ENCODE measurements at places on chromosomes 2 and 18. TPM values are rescaled to one million over a fixed set of nuclear protein-coding genes. Genes with fewer than 3 reads are reported as not detected.

Gene GPAT2
- total RNA-seq: 11.7 TPM

DNA sequence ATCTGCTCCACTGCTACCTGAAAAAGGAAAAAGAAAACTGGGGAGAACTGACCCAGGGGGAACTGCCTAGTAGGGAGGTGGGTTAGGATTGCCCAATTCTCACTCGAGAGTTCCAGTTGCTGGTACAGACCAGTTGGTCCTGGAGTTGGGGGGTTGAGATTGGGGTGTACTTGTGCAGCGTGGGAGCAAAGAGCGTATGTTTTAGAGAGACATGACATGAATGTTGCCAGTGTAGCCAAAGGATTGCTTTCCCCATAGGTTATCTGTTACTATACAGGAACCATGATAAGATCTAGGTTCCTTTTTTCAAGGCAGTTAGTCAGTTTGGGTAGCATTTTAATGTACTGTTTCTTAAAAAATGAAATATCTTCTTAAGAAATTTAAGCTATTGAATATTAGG is 68.6 kb downstream of the APLF start:
- DNase-seq: no peak

DNA sequence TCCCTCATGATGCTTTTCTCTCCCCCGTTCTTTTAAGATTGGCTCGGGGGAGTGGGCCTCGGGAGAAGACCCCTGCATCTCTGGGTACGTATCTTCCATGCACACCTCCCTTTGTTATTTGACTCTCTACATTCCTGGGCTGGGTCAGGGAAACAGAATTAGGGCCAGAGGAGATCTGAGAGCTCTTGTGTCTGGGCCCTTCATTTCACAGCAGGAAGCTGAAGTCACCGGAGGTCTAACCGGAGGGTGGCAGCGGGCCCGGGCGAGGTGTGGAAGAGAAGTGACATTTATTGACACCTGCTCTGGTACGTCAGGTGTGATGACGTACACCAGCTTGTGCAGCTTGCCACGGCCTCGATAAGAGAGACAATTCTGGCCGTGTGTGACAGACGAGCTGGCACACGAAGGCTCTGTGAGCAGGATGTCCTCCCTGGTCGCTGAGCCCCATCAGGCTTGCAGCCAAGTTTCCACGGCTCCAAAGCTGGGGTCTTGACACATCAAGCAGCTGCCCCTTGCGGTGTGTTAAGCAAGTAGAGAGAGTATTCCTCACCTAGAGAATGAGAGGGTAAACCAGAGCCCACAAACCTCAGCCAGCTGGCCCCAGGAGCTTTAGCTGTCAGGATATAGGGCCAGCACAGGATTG is 30.4 kb downstream of the TOGARAM2 start:
- no peak for DNase-seq

Gene ASB1
- 18.7 TPM for total RNA-seq

GRCh38 chr18:33201509-33201926 is 239.0 kb downstream of the CCDC178 start:
- no peak for DNase-seq

DNA sequence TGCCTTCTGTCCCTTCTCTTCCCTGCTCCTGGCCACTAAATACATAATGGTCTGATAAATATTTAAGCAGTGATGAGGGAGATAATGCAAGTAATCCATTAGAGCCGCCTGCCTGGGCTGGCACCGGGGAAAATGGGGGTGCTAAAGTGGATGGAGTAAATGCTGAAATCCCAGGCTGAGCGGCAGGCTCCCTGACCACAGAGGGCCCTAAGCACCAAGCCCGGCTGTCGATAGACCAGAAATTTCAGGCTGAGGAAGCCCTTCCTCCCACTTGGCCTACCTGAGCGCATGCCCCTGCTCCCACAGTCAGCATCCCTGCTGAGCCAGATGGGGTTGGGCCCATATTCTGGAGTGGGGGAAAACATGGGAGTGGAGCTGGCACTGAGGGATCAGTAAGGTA is 197.5 kb upstream of the SKOR2 start:
- DNase-seq: no peak

Gene NDUFAF7
- 20.6 TPM for total RNA-seq

- no peak for DNase-seq
Measured at GRCh38 chr2:22697054-22697788, 687.8 kb upstream of the KLHL29 start.

Gene CBLN2
- not detected for total RNA-seq

DNA sequence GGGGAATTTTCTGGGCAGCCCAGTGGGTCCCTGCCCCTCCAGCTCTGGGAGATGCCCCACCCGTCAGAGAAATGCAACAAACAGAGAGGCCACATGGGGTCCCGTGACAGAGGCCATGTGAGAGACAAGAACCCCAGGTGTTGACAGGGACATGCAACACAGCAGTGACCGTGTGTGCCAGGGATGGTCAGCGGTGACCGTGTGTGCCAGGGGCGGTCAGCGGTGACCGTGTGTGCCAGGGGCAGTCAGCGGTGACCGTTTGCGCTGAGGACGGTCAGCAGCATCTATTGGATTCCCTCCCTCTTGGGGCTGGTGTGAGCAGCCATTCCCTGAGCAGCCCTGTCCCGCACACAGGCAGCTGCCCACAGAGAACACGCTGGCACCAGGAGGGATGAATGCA is 146.6 kb upstream of the OTOS start:
- no peak for DNase-seq

GRCh38 chr2:61187085-61187484 is 25.1 kb downstream of the C2orf74 start:
- DNase-seq: no peak

Gene C2orf80
- not detected for total RNA-seq

Gene LDLRAD4
- 94.3 TPM for total RNA-seq

DNA sequence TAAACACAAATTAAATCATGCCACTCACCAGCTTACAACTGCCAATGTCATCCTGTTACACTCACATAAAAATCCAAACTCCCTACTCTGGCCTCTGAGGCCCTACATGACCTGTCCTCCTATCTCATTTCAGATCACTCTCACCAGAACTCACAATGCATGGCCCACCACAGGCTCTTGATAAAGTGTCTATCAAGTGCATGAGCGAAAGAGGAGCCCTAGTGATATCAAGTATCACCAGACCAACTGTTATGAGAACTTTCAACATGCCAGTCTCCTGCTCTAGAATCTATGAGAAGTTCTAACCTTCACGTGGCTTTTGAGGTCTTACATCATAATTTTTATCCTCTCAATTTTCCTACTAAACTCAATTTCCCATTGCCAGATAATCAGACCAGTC is 76.4 kb upstream of the CD226 start:
- no peak for DNase-seq

Gene CCDC85A
- total RNA-seq: 11.5 TPM

Gene TLX2
- not detected for total RNA-seq

Gene LYG1
- total RNA-seq: 0.80 TPM

Gene REEP1
- total RNA-seq: 0.32 TPM

- DNase-seq: no peak
Measured at GRCh38 chr2:73697606-73698005, 39.5 kb downstream of the TPRKB start.

DNA sequence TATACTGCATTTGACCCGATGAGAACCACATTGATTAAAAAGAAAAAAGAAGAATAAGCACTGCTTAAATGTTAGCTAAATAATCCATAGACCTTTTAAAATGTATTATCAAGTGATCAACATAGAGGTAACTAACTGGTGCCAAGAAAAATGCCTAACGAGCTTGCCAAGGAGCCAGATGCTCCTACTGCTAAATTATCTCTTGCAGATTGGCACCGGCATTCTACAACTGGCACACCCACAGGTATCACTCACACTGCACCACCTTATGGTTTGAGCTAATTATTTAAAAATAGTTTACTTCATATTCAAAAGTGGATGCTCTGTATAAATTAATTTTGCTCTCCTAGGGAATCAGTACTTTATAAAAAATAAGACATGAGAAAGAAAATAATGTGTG is 341.6 kb upstream of the CDH7 start:
- DNase-seq: no peak

- no peak for DNase-seq
Measured at GRCh38 chr18:76878426-76878825, 56.1 kb downstream of the ZNF236 start.

DNA sequence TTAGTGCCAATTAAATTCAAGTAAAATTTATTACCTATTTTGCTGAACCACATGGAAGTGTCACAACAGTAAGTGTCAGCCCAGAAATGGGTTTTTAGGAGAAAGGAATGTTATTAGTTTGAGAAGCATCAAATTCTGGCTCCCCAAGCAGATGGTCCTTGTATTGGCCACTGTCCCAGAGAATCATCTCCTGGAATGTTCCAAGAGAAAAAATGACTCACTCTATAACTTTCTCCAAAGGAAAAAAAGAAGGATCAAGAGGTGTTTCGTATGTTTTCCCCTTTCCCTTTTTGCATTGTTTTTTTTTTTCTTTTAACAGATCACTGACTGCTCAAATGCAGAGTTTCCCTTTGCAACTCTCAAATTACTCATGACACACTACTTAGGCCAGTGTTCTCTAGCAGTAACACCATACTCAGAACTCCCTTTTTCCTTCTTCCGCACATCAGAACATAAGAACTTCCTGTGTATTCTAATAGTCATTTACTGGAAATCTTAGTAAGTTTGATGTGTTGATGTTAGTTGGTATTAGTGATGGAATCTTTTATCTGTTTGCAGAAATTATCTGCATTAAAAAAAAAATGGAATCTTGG is 390.3 kb downstream of the GPD2 start:
- DNase-seq: no peak

Gene ALPI
- not detected for total RNA-seq

DNA sequence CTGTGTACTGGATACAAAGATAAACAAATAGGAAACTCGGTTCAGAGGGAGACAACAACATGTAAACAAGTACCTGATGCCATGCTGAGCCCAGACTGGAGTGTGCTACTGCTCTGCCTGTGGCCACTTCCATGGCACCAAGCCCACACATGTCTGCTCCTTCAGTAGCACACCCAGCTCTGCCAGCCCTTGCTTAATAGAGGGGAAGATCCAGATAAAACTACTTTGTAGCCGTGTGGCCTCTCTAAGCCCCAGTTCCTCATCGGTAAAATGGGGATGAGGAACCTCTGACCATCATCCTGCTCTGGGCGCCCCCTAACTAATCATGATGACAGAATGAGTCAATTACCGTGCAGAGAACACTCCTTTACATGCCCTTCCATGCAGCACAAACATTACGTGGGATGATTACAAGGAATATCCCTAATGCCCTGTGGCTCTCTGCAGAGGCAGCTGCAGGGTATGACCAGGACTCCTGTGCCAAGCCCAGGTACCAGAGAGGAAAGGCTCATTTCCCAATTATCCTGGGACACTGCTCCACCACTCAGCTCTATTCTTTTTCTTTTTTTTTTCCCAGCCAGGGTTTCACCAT is 34.9 kb downstream of the DNMT3A start:
- DNase-seq: no peak

DNA sequence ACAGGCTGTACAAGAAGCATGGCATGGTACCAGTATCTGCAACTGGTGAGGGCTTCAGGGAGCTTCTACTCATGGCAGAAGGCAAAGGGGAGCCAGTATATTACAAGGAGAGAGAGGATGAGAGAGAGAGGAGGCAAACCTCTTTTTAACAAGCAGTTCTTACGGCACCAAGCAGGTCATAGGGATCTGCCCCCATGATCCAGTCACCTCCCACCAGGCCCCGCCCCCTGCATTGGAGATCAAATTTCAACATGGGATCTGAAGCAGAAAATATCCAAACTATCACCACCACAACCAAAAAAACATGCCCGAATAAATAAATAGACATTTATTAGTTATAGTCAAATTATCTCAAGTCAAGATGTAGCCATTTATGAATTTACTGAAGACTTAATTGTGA is 14.5 kb upstream of the SLC35F5 start:
- no peak for DNase-seq

GRCh38 chr18:66011916-66012315 is 261.1 kb downstream of the CDH7 start:
- DNase-seq: no peak

Gene SLC19A3
- 29.9 TPM for total RNA-seq

GRCh38 chr2:179538406-179539123 is 273.9 kb upstream of the SESTD1 start:
- DNase-seq: no peak

All from breast epithelium (tissue), 4 donors.